ENCODE measurements at places on chromosomes 4 and X. TPM values are rescaled to one million over a fixed set of nuclear protein-coding genes. Genes with fewer than 3 reads are reported as not detected.

GRCh38 chr4:10200869-10201268 lies 84.3 kb upstream of the WDR1 start:
- no peak for DNase-seq
- H3K36me3 ChIP-seq = no peaks in the 10 kb centered on the region
- H3K4me3 ChIP-seq = no peak overlapping the region

- no peak overlapping the region for H3K27ac ChIP-seq
- H3K4me1 ChIP-seq = no peaks in the 10 kb centered on the region
- H3K4me3 ChIP-seq = no peak overlapping the region
These were observed 21.7 kb upstream of the CLNK start for GRCh38 chr4:10706236-10706635.

DNA sequence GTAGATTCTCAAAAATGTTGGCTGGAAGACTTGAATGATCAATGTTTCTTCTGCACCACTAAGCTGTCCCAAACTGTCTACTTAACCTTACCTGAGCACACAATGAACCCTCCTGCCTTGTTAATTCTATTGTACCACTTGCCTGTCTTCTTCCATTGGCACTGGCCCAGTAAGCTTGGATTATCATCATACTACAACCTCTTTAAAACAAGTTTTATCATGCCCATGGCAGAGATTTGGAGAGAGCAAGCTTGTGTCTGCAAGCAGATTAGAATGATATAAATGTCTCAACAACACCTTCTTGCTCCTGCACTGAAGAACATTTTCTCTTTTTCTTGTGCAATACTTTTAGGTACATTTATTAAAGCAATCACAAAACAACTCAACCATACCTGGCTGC lies 74.0 kb upstream of the VMA21 start:
- no peaks in the 10 kb centered on the region for H3K27me3 ChIP-seq
- H3K4me3 ChIP-seq = no peak overlapping the region
- DNase-seq = no peak
- H3K4me1 ChIP-seq = no peaks in the 10 kb centered on the region

DNA sequence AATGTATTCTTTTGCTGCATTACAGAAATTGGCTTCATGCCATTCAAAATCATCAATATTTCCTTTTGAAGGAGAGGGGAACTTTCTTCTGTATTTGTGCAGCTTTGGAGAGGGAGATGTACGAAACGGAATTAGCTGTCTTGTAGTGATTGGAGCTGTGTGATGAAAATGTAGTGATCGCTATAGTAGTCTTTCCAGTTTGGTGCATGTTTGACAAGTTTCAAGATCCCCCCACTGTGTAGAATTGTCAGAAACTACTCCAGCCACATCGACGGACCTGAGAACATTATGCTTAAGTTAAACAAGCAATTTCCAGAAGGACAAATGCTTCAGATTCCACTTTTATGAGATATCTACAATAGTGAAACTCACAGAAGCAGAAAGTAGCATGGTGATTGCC lies 21.6 kb upstream of the MAGEA1 start:
- no peak overlapping the region for H3K4me3 ChIP-seq
- no peaks in the 10 kb centered on the region for H3K4me1 ChIP-seq
- H3K27me3 ChIP-seq = no peaks in the 10 kb centered on the region
- no peaks in the 10 kb centered on the region for H3K36me3 ChIP-seq
- no peak overlapping the region for H3K27ac ChIP-seq
- no peak for DNase-seq

GRCh38 chrX:146456058-146456457 lies 353.5 kb upstream of the CXorf51B start:
- H3K4me1 ChIP-seq = no peaks in the 10 kb centered on the region
- H3K36me3 ChIP-seq = no peaks in the 10 kb centered on the region
- no peak overlapping the region for H3K27ac ChIP-seq

The AKAP4 gene
- total RNA-seq = not detected

The SSX4B gene
- not detected for total RNA-seq

The HPGDS gene
- total RNA-seq = not detected

Measured in natural killer cell (primary cell).